ENCODE measurements at places on chromosomes 16 and 17. TPM values are rescaled to one million over a fixed set of nuclear protein-coding genes. Genes with fewer than 3 reads are reported as not detected.

Gene EVPL
- total RNA-seq: not detected

Gene TP53TG3D
- not detected for total RNA-seq

Gene OR1F1
- total RNA-seq: not detected

Gene KCNH4
- not detected for total RNA-seq

Gene PSMB3
- 362 TPM for total RNA-seq

Gene CMTM1
- 1.6 TPM for total RNA-seq

Gene NLE1
- total RNA-seq: 9.4 TPM

Gene TBX2
- 72.3 TPM for total RNA-seq

Gene KRTAP4-5
- not detected for total RNA-seq

Gene KRT39
- not detected for total RNA-seq
